SJSA1 (cell line): ENCODE measurements at places on chromosomes 1 and 21. TPM values are rescaled to one million over a fixed set of nuclear protein-coding genes. Genes with fewer than 3 reads are reported as not detected.
A peak's percentile ranks its signal among the peaks of the same experiment; 100 is the strongest.

GRCh38 chr1:27513958-27514357 is 24.0 kb upstream of the WASF2 start:
- no peak for DNase-seq
- H3K4me1 ChIP-seq: no peaks in the 10 kb centered on the region
- no peaks in the 10 kb centered on the region for H3K27me3 ChIP-seq
- H3K27ac ChIP-seq: no peak overlapping the region
- no peak overlapping the region for H3K4me3 ChIP-seq

Gene PDE4B
- 4.9 and 12.4 TPM in 2 replicates for total RNA-seq

- no peak overlapping the region for H3K4me3 ChIP-seq
- H3K27ac ChIP-seq: no peak overlapping the region
- peaks cover 5% of the 10 kb centered on the region; the same call in 1 of the 2 replicates for H3K27me3 ChIP-seq
- no peak for DNase-seq
- peaks cover 15% of the 10 kb centered on the region for H3K4me1 ChIP-seq
Observed at GRCh38 chr21:42599962-42600361, 53.5 kb upstream of the PDE9A start.

- H3K4me1 ChIP-seq: no peaks in the 10 kb centered on the region
- H3K27ac ChIP-seq: no peak overlapping the region
- DNase-seq: no peak
Observed at GRCh38 chr1:80048716-80049115, 1042.2 kb upstream of the ADGRL4 start.

Gene INAVA
- total RNA-seq: 0.72 and 5.5 TPM in 2 replicates

Gene CCDC185
- not detected in 2 replicates for total RNA-seq

Gene FCAMR
- not detected in 2 replicates for total RNA-seq

DNA sequence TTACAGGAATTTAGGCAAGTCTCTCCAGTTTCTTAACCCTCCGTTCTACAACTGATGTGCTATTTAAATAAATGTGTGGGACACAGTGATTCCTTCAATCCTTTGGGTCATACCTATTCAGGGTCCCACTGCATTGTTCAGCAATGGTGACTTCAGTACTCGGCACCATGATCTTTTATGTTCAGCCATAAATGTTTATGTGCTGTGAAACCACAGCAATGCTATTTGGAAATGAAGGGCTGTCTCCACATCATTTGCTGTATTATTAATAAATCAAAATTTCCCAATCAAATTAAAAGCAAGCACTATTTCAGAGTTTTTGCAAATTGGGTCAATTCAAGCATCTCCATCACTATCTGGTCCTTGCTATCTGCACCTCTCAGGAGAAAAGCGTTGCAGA is 84.8 kb downstream of the NR5A2 start:
- no peak overlapping the region for H3K27ac ChIP-seq
- no peaks in the 10 kb centered on the region for H3K27me3 ChIP-seq
- no peak overlapping the region for H3K4me3 ChIP-seq
- no peaks in the 10 kb centered on the region for H3K36me3 ChIP-seq

DNA sequence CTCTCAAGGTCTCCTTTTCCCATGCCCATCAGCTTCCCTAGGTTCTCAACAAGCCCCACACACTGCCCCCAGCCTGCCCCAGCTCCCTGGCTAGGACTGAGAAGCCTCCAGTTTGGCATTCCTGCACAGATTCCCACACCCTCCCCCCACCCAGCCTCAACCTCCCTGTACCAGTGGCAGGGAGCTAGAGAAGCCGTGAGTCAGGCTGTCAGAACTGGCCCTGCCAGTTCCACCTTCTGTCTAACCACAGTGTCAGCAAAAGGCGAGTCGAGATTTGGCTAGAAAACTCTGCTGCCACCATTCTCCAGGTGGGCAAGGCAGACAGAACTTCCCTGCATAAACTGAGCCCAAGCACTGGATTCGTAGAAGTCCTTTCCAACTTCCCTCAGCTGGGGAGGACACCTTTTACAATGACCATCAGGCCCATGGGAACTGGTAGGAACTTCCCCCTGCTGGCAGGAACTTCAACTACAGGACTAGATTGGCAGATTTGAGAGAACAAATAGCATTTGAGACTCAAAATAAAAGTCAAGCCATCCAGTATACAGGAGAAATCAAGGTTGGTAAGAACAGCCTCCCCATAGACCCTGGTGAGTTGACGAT is 31.0 kb downstream of the TNNT2 start:
- peak; percentile 28 for DNase-seq
- H3K27me3 ChIP-seq: peaks cover 4% of the 10 kb centered on the region; the same call in 1 of the 2 replicates
- no peaks in the 10 kb centered on the region for H3K4me1 ChIP-seq
- no peak overlapping the region for H3K4me3 ChIP-seq

GRCh38 chr1:57133686-57134085 is 167.9 kb upstream of the C8B start:
- H3K4me3 ChIP-seq: no peak overlapping the region
- no peak for DNase-seq
- no peaks in the 10 kb centered on the region for H3K27me3 ChIP-seq
- no peaks in the 10 kb centered on the region for H3K4me1 ChIP-seq
- H3K27ac ChIP-seq: no peak overlapping the region

- DNase-seq: peak; percentile 63
- peaks cover 8% of the 10 kb centered on the region; the same call in 1 of the 2 replicates for H3K36me3 ChIP-seq
- peak overlapping the region; percentile 16 for H3K27ac ChIP-seq
- H3K4me1 ChIP-seq: peaks cover 76% of the 10 kb centered on the region
- no peak overlapping the region for H3K4me3 ChIP-seq
Observed at GRCh38 chr1:204077979-204078696, 5.2 kb downstream of the SOX13 start.

GRCh38 chr1:23810818-23811540 is 10.4 kb upstream of the GALE start:
- H3K36me3 ChIP-seq: peaks cover 13% of the 10 kb centered on the region
- H3K27me3 ChIP-seq: no peaks in the 10 kb centered on the region
- H3K4me3 ChIP-seq: no peak overlapping the region
- no peaks in the 10 kb centered on the region for H3K4me1 ChIP-seq
- no peak overlapping the region for H3K27ac ChIP-seq

GRCh38 chr1:20480243-20480944 is 5.6 kb downstream of the CAMK2N1 start:
- H3K4me1 ChIP-seq: peaks cover 66% of the 10 kb centered on the region
- H3K27me3 ChIP-seq: no peaks in the 10 kb centered on the region
- DNase-seq: no peak

- no peaks in the 10 kb centered on the region for H3K4me1 ChIP-seq
- H3K36me3 ChIP-seq: no peaks in the 10 kb centered on the region
- DNase-seq: no peak
- H3K27ac ChIP-seq: no peak overlapping the region
Observed at GRCh38 chr1:193766329-193766728, 579.9 kb upstream of the B3GALT2 start.

Gene USP24
- 14.3 and 24.4 TPM in 2 replicates for total RNA-seq

- no peak overlapping the region for H3K27ac ChIP-seq
- DNase-seq: no peak
- peaks cover 5% of the 10 kb centered on the region; the same call in 1 of the 2 replicates for H3K27me3 ChIP-seq
- H3K4me3 ChIP-seq: no peak overlapping the region
Observed at GRCh38 chr1:159996653-159997052, 35.1 kb downstream of the PIGM start.

Gene LCE4A
- not detected in 2 replicates for total RNA-seq

DNA sequence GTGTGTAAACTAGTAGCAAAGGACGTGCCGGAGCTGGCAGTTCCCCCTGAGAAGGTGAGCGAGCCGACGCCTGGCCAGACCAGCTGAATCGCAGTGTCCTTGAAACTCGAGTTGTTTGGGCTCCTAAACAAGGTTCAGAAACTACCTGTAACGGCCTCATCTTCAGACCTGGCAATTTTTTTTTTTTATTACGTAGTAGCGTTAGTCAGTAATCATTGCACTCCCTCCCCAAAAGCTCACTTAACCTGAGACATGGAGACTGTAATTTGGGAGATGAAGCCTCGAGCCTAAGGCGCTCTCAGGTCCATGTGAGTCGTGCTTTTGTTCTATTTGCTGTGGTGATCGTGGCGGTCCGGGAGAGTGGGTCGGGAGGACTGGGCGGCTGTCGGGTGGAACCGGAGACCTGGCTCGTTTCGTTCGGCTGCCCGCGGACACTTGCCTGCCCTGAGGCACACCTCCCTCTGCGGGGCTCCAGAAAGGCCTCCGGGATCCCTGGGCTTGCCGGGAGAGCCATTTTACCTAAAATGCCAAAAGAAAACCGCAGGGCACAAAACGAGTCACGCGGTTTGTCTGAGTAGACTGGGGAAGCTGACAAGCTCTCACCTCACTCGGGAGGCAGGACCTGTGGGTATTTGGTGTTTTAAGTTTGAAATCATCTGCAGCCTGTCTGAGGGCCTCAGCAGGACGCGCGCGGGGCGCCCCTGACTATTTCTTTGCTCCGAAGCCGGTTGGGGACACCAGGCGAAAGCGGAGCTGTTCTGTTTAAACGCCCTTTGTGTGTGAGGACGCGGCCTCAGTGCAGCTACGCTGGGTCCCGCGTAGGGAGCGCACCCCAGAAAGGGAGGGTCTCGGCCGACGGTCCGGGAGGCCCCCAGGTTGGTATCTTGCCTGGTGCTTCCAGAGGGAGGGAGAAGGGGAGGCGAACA is 722 bp downstream of the LHX8 start:
- no peaks in the 10 kb centered on the region for H3K27me3 ChIP-seq
- H3K4me1 ChIP-seq: peaks cover 36% of the 10 kb centered on the region
- DNase-seq: peak; percentile 79
- peaks cover 29% of the 10 kb centered on the region for H3K36me3 ChIP-seq
- peak overlapping the region; percentile 61 for H3K4me3 ChIP-seq

GRCh38 chr21:42468491-42469131 is 27.4 kb downstream of the RSPH1 start:
- no peaks in the 10 kb centered on the region for H3K36me3 ChIP-seq
- H3K4me1 ChIP-seq: peaks cover 4% of the 10 kb centered on the region; the same call in 1 of the 2 replicates
- no peak overlapping the region for H3K4me3 ChIP-seq

DNA sequence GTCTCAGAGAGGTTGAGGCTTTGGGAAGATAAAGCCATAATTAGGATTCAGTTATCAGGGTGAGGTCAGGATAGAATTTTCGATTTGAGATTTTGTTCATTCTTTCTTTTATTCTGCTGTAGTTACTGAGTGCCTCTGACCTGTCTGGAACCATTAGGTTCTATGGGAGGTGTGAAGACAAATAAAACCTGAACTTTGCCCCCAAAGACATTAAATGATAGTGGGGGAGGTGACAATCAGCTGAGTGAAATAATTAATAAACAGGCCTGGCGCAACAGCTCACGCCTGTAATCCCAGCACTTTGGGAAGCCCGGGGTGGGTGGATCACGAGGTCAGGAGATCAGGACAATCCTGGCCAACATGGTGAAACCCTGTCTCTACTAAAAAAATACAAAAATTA is 55.0 kb upstream of the SPATA6 start:
- DNase-seq: no peak
- H3K4me1 ChIP-seq: no peaks in the 10 kb centered on the region
- no peaks in the 10 kb centered on the region for H3K27me3 ChIP-seq
- H3K4me3 ChIP-seq: no peak overlapping the region

GRCh38 chr1:29490204-29490934 is 254.0 kb downstream of the PTPRU start:
- no peaks in the 10 kb centered on the region for H3K4me1 ChIP-seq
- H3K27me3 ChIP-seq: peaks cover 5% of the 10 kb centered on the region
- no peak overlapping the region for H3K4me3 ChIP-seq
- no peak overlapping the region for H3K27ac ChIP-seq

Gene CENPL
- 37.8 and 56.2 TPM in 2 replicates for total RNA-seq

Gene OR2T12
- not detected in 2 replicates for total RNA-seq

- H3K4me3 ChIP-seq: no peak overlapping the region
- no peaks in the 10 kb centered on the region for H3K36me3 ChIP-seq
- no peaks in the 10 kb centered on the region for H3K27me3 ChIP-seq
Observed at GRCh38 chr1:58896246-58897183, 112.7 kb upstream of the JUN start.
